ENCODE measurements at places on chromosomes 1 and 21.

- no peak for DNase-seq
Observed at GRCh38 chr1:234486858-234487840, 8.2 kb upstream of the TARBP1 start.

DNA sequence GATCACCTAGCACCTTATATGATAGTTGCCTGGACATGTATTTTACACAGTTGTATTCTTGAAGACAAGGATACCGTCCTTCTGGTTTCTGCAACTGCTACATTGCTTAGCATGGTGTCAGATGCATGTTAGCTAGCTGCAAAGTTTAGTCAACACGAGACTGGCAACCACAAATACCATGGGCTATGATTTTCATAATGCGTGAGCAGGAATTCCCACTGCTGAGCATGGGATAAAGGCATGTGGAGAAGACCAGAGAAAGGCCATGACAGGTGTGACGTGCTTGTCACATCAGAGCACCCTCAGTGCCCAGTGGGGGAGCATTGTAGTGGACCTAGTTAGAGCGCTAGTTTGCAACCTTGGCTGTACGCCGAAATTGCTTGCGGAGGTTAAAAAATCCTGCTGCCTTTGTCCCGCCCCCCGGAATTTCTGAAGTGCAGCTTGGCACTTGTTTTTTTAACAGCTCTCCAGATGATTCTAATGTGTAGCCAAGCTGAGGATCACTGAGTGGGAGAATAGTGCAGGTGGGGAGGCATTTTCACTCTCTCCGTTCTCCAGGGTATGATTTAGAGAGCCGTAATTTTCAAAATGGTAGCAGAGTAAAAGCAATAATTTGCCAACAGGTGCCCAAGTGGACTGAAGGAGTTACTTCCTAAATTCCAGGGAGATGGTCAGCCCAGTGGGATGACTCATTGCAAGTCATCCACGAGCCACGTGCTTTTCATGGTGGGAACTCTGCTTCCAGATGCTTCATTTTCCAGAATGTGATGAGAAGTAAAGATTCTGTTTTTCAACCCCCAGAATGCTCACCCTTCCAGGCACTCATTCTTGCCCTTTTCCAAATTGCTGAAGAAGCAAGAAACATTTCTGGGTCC is 81.0 kb downstream of the CNIH3 start:
- DNase-seq, result no peak

- DNase-seq, result no peak
Observed at GRCh38 chr21:28256420-28256831, 736.3 kb downstream of the LTN1 start.

DNA sequence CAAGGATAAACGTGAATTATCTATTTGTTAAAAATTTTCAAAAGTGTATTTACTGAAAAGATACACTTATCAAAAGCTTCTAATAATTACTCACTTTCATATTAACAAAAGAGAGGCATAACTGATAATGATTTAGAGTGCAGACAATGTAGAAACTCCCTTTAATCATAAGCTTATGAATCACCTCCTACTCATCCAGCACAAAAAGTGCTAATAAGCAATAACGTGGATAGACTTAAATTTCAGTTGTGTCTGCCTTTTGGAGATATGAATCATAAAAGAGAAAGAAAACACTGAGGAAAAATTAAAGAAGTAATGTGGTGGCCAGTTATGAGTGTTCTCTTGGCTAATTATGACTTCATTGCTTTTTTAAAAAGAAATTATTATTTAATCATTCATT is 827.6 kb upstream of the B3GALT2 start:
- no peak for DNase-seq

DNA sequence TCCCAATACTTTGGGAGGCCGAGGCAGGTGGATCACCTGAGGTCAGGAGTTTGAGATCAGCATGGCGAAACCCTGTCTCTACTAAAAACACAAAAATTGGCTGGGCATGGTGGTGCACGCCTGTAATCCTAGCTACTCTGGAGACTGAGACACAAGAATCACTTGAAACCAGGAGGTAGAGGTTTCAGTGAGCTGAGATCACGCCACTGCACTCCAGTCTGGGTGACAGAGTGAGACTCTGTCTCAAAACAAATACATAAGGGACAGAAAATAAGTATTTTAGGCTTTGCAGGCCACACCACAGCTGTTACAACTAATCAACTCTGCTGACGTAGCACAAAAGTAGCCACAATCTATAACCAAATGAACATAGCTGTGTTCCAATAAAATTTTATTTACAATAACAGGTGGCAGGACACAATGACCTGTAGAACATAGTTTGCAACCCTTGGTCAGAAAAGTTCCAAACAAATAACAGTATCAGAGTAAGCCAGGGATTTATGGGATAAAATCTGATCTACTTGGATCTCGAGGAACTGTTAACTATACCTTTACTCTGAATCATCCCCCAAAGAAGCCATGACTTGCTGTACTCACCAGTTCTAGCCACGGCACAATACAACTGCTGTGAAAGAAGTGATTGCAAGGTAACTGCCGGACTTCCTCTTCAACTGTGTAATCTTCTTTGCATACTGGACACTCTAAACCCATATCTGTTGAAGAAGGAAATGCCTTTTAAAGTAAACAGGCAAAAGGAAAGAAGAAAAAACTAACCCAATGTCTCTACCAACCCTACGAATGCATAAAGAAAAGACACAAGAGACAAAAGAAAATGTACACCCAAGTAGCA is 28.3 kb downstream of the CD160 start:
- DNase-seq, result no peak

- DNase-seq, result no peak
Observed at GRCh38 chr1:41783189-41783639, 135.5 kb downstream of the HIVEP3 start.

- no peak for DNase-seq
Observed at GRCh38 chr1:190935925-190936324, 458.3 kb upstream of the BRINP3 start.

GRCh38 chr21:44482581-44483287 is 27.4 kb downstream of the LRRC3 start:
- DNase-seq, result no peak

- DNase-seq, result no peak
Observed at GRCh38 chr1:216450227-216450626, 27.0 kb upstream of the USH2A start.

DNA sequence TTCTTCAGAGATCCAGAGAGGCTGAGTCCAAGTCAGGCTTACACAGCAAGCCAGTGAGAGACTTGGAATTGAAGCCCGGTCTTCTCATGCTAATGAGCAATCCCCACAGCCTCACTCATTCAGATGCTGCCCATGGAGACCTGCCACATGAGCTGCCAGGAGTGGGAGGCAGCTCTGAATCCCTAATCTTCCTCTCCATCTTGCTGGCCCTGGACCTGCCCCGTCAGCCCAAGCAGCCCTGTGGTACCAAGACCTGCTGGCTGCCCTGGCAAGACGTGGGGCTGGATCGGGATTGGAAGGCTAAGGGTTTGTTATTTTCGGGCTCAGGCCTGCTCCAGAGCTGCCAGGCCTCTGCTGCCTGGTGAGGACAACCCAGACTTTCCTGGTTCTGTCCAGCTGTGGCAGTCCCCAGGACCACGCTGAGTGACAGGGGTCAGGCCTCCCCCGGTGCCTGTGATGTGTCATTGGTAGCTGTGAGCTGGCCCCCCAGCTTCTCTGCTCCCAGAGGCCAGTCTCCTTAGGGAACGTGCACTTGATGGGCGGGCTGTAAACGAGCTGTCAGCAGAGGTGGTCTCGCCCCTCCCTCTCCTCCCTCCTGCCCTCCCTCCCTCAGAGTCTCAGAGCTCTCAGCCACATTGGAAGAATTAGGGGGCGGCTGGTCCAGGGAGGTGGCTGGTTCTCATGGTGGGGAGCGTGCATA is 135.0 kb downstream of the FOXD2 start:
- DNase-seq, result no peak

DNA sequence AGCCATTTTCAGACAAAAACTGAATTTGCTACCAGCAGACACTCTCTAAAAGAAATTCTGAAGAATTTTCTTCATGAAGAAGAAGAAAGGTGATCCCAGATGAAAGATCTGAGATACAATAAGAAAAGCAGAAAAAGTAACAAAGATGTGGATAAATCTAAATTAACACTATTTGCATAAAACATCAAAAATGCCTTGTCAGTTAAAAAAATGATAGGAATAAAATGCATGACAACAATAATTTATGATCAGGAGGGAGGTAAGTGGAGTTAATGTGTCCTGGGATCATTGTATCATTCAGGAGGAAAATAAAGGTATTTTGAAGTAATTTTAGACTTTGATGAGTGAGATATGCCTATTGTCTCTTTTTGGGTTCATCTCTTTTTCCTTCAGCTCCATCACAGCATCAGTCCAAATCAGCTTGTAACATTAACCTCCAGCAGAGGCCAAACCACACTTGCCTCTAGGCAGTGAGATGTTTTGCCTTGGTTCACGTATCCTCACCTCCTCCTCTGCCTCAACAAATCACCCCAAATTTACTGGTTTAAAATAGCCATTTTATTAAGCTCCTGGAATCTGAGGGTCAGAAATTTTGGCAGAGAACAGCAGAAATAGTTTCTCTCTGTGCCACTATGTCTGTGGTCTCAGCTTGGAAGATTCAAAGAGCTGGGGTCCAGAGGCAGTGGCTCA is 76.9 kb upstream of the HIVEP3 start:
- DNase-seq, result no peak

DNA sequence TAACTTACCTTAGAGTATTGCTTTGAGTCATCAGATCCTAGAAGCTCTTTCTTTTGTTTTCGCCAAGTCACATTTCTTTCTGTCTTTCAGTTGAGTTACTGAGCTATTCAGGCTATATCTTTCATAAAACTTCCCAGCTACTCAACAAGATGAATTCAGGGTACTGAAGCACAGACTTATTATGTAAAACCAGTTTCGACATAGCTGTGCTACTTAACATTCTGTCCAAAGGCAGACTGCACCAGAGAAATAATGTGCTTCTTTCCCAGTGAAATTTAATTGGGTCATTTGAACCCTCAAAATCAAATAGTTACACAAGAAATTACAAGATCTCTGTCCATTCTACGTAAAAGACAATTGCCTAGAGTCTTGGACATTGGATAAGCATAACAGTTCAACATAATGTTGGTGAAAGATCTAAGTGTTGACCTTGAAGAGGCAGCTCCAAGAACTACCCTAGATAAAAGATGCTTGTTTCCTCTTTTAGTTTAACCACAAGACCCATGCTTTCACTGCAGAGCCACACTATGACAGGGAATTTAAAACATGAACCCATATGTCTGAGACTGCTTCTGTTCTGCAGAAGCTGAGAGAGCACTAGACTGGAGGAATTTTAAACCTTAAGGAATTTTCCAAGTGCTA is 163.2 kb downstream of the LRRC40 start:
- DNase-seq, result no peak

- DNase-seq, result no peak
Observed at GRCh38 chr1:94579876-94580294, 38.3 kb upstream of the F3 start.

- DNase-seq, result no peak
Observed at GRCh38 chr1:212487286-212487685, 54.6 kb downstream of the NENF start.

DNA sequence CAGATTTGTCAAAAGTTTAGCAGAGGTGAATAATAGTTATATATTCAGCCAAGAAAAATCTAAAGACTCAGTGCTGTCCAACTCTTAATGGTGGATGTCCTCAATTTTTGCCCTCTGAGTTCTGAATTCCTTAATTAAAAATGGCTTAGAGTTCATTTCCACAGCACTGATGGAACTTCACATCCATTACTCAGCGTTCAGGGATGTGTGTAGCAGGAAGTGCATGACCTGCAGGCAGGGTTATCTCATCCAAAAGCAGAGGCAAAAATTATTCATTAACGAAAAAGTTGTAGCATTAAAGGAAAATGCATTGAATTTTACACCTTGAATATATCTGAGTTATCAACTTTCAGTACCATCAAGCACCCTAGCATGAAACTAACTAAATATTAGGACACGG is 96.7 kb downstream of the ZP4 start:
- DNase-seq, result no peak

- DNase-seq, result no peak
Observed at GRCh38 chr1:14479865-14480264, 118.6 kb upstream of the KAZN start.

DNA sequence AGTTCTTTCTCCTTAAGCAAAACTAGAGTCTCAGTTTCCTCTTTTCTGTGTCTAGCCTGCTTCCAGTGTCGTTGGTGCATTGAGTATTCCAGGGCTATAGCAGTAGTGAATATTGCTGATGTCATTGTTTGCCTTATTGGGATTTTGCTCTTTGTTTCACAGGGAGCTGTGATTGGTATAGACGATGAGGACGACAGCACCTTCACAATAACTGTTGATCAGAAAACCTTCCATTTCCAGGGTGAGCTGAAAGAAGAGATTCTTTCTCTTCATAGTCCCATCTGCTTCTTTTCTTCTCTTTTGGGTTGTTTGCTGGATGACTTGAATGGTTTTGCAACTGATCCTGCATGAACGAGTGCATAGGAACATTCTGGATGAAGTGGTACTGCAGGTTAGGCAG is 52.4 kb downstream of the OSBPL9 start:
- no peak for DNase-seq

DNA sequence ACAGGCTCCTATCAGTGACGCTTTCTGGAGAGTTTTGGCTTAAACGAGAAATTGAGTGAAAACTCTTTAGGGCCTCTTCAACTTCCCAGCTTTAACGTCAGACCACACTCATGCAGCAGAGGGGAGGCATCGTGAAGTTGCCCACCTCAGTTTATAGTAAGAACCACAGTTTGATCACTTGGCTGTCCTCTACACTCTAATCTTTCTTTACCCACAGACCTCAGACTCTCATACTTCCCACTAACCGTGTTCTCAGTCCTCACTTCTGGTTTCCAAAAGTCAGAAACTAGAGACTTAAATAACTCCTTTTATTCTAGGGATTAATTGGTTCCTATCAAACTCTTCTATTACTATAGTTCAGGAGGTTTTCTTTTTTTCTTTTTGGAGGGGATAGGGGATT is 302.2 kb downstream of the NTNG1 start:
- DNase-seq, result no peak

DNA sequence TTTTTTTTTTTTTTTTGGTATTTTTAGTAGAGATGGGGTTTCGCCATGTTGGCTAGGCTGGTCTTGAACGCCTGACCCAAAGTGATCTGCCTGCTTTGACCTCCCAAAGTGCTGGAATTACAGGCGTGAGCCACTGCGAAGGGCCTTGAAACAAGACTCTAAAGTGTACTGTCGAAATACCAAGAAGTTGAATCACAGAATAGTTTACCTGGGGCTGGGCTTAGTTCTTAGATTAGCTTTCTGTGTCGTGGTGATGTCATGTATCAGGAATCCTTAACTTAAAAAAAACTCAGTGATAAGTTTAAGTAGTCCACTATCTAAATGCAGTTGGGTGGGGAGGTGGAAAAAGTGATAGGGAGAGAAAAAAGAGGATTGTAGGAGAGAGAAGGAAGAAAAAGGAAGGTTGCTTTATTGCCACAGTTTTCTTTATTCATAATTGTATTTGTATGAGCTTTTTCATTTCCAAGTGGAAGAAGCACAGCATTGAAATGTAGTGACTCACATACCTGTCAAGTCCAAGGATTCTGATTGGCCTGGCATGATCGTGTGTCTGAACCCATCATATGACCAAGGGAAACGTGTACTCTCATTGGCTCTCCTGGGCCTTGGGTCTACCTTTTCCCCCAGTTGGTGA is 13.4 kb downstream of the ITSN1 start:
- DNase-seq, result no peak

- DNase-seq, result no peak
Observed at GRCh38 chr21:41615613-41616012, 107.7 kb upstream of the TMPRSS2 start.

GRCh38 chr1:36885540-36886357 is 148.6 kb downstream of the GRIK3 start:
- no peak for DNase-seq

- DNase-seq, result no peak
Observed at GRCh38 chr1:84089465-84089864, 54.6 kb upstream of the PRKACB start.
